ENCODE measurements at places on chromosomes 5 and 9. TPM values are rescaled to one million over a fixed set of nuclear protein-coding genes. Genes with fewer than 3 reads are reported as not detected.

Gene TAF11L10
- not detected for total RNA-seq

Gene MACROH2A1
- total RNA-seq, result 116 TPM

Gene NEUROG1
- total RNA-seq, result not detected

Gene PDE8B
- total RNA-seq, result not detected

Gene SEMA5A
- total RNA-seq, result 57.0 TPM

Gene SLC6A7
- not detected for total RNA-seq

Gene AMBP
- 0.27 TPM for total RNA-seq

Gene TAF1L
- total RNA-seq, result not detected

Gene EIF4E1B
- not detected for total RNA-seq

Gene SPATA31D4
- total RNA-seq, result not detected

Gene LHX2
- not detected for total RNA-seq

Gene CER1
- not detected for total RNA-seq

Gene NRG2
- not detected for total RNA-seq

All from fibroblast of the aortic adventitia (primary cell).